ENCODE measurements at places on chromosomes 12 and 14.

GRCh38 chr14:60094306-60094897 is 2.7 kb downstream of the PCNX4 start:
- no peak for DNase-seq

- peak; percentile 74 for DNase-seq
Measured at GRCh38 chr12:50597200-50598195, 92.7 kb downstream of the DIP2B start.

- DNase-seq = no peak
Measured at GRCh38 chr12:122891661-122892525, 4.0 kb downstream of the VPS37B start.

- no peak for DNase-seq
Measured at GRCh38 chr14:23356662-23357061, 4.0 kb upstream of the SLC22A17 start.

- no peak for DNase-seq
Measured at GRCh38 chr14:70707138-70708038, 65.7 kb downstream of the TTC9 start.

- DNase-seq = peak; percentile 65
Measured at GRCh38 chr14:47929334-47929733, 253.9 kb upstream of the MDGA2 start.

- DNase-seq = no peak
Measured at GRCh38 chr12:1369460-1369859, 224.9 kb downstream of the FBXL14 start.
